ENCODE measurements at places on chromosomes 4 and X. TPM values are rescaled to one million over a fixed set of nuclear protein-coding genes. Genes with fewer than 3 reads are reported as not detected.

The XK gene
- 1.1 TPM for total RNA-seq

The HERC5 gene
- total RNA-seq, result 2.7 TPM

The FGA gene
- not detected for total RNA-seq

The EDA gene
- total RNA-seq, result 3.0 TPM

The AFP gene
- total RNA-seq, result not detected

The F8A2 gene
- not detected for total RNA-seq

The NXF2B gene
- total RNA-seq, result not detected
